ENCODE measurements at places on chromosomes 7 and 10.

- no peak for DNase-seq
Observed at GRCh38 chr7:39516498-39516897, 49.7 kb upstream of the YAE1 start.

- no peak for DNase-seq
Observed at GRCh38 chr7:50142425-50143017, 49.5 kb upstream of the ZPBP start.

DNA sequence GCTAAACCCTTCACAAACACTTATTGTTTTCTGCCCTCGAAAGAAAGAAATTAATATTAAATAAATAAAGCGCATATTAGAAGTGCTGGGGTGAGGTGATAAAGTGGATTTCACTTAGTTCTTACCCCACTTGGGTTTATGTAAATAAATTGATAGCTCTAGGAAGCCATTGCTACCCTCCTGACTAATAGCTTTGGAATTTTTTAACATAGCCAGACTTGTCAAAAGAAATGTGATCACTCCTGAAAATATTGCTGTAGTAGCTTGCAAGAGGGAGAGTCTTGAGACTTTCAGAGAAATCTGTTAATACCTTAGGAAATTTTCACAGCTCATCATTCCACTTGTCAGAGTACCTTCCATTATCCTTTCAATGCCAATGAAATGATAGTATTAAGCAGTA lies 7.6 kb downstream of the ARL5B start:
- no peak for DNase-seq

DNA sequence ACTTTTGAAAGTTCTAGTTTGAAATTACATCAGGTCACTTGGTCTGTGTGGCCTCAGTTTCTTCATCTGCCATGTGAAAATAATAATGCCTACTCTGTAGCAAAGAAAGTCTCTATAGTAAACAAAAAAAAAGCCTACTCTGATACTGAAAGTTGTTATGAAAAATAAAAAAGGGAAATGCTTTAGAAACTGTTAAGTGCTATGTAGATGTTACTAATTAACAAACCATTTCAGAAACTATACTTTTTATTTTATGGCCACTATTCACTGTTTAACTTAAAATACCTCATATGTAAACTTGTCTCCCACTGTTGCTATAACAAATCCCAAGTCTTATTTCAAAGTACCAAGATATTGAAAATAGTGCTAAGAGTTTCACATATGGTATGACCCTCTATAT lies 50.6 kb downstream of the CFTR start:
- no peak for DNase-seq

- DNase-seq: no peak
Observed at GRCh38 chr10:71838264-71839211, 12.5 kb downstream of the PSAP start.

DNA sequence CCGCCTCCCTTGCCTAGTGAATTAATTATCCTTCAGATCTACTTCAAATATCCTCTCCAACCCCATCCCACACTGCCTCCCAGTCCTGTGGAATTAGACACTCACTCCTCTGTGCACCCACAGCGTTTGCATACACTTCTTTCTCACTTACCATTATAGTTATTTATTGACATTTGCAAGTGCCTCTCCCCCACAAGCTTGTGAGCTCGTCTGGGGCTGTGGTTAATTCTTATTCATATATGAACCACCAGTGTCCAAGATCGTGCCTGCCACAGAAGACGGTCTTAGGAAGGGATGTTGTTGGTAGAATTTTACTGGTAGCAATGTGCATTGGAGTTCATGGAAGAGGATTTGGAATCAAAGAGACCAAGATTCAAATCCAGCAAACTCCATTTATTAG lies 68.1 kb upstream of the AOAH start:
- DNase-seq: no peak

- no peak for DNase-seq
Observed at GRCh38 chr10:109778993-109779392, 144.3 kb downstream of the XPNPEP1 start.

- DNase-seq: no peak
Observed at GRCh38 chr7:24129597-24129996, 154.4 kb upstream of the NPY start.

- no peak for DNase-seq
Observed at GRCh38 chr7:24732646-24733413, 24.4 kb downstream of the GSDME start.

- no peak for DNase-seq
Observed at GRCh38 chr10:109934958-109935793, 11.9 kb upstream of the XPNPEP1 start.

DNA sequence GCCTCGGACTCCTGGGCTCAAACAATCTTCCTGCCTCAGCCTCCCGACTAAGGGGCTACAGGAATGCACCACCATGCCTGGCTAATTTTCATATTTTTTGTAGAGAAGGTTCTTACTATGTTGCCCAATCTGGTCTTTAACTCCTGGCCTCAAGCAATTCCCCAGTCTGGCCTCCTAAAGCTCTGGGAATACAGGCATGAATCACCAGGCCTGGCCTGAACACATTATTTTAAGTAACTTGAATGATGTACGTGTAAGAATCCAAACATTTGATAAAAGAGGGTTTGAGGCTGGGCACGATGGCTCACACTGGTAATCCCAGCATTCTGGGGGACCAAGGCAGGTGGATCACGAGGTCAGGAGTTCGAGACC lies 13.0 kb upstream of the BAMBI start:
- DNase-seq: no peak

- DNase-seq: no peak
Observed at GRCh38 chr10:124315591-124316270, 103.0 kb downstream of the OAT start.

DNA sequence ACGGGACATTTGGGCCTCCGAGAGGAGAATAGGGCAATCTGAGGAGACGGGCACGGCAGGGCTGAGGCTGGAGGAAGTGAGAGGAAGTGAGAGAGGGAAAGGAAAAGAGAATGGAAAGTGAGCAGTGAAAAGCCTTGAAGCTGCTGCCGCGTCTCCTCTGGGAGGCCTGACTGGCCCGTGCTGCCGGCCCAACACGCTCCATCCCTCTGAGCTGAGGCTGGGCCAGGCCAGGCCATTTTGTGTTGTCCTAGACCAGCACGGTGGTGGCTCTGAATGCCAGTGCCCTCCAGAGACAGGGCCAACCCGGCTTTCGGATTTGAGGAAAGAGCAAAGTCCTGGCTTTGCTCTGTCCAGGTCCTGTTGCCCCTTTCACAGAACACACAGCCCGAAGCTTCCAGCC lies 361.1 kb upstream of the SHH start:
- no peak for DNase-seq

- no peak for DNase-seq
Observed at GRCh38 chr7:129990403-129991192, 37.8 kb upstream of the UBE2H start.

DNA sequence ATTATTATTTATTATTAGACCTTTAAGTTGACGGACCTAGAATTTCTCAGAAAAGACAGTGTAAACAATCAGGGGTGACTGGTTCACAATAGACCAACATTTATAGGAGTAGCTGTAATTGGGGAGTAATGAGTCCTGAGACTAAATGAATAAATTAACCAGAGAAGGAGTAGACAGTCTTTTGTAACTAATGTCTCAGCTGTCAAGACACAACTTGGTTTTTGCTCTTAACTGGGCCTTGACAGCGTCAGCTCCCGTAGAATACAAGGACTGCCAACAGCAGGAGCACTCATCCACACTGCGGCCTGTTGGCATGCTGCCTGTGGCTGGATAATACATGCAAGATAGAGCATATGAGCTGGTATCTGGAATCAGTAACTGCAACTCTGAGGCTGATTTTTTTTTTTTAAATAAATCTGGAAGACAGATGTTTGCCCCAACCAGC lies 123.9 kb downstream of the CACNA2D1 start:
- DNase-seq: no peak

DNA sequence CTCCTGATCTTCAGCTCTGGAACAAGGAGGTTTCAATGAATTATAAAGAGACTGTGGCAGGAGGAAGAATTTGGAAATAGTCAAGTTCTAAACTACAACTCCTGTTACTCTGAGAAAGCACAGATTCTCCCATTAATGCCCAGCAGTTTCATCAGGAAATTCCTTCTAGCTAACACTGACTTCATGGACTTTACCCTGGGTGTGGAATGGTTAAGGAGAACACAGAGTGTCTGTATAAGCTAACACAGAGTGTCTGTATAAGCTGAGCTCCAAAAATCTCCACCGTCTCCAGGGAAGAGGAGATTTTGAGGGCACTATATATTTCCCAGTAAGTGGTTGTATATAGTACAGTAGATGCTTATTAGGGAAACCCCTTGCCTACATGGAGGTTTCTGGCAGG lies 675.5 kb downstream of the XPNPEP1 start:
- DNase-seq: no peak

- DNase-seq: no peak
Observed at GRCh38 chr10:124003070-124003419, 90.4 kb downstream of the CHST15 start.

DNA sequence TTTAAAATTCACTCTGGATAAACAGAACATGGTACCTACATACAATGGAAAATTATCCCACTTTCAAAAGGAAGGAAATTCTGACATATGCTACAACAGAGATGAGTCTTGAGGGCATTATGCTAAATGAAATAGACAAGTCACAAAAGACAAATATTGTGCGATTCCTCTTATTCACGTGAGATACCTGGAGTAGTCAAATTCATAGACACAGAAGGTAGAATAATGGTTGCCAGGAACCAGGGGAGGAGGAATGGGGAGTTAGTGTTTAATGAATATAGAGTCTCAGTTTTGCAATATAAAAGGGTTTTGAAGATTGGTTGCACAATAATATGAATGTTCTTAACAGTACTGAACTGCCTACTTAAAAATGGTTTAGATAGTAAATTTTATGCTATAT lies 69.8 kb upstream of the WAC start:
- DNase-seq: no peak

DNA sequence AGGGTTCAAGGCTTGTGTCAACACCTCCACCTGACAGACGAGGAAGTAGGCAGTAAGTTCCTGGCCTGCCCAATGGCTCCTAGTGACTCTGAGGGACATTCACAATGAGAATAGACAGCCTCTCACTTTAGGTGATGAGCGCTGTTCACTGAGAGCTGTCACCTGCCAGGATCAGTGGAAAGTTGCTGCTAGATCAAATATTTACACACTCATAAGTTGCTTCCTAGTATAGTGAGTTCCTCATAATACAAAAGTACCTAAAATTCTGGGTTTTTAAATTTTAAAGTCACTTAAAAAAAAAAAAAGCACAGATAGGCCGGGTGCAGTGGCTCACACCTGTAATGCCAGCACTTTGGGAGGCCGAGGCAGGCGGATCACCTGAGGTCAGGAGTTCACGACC lies 320.8 kb downstream of the PRPF18 start:
- no peak for DNase-seq

DNA sequence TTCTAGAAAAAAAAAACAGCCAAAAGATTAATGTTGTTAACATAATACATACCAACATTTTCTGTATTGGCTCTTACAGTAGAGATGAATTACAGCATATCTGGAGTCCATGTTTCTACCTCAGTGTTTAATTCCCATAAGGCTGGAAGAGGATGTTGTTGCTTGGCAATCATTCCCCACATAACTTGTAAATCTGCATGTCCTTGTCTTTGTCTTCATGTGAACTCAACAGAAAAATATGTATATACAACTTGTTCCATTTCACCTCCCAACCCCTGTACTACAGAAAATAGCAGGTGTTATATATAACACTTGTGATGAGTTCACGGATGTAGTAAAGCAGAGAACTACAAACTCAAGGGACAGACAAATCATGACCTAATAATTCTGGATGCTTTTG lies 160.9 kb upstream of the SEMA3C start:
- no peak for DNase-seq

DNA sequence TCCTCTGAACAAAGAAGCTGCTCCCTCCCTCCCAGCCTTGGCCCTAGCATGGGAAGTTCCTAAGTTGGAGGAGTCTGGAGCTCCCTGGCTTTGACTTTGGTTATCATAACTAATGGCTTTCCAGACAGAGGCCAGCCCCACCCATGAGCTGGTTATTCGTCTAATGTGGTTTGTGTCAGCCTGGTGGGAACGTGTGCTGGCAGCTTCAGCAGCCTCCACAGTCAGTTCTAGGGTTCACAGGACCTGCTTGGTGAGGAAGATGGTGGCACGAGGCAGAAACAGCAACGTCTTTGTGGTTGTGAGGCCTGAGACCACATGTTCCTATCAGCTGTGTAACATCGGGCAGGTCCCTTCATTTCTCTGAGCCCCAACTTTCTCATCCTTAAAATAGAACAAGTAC lies 103.1 kb downstream of the PAXIP1 start:
- DNase-seq: no peak

DNA sequence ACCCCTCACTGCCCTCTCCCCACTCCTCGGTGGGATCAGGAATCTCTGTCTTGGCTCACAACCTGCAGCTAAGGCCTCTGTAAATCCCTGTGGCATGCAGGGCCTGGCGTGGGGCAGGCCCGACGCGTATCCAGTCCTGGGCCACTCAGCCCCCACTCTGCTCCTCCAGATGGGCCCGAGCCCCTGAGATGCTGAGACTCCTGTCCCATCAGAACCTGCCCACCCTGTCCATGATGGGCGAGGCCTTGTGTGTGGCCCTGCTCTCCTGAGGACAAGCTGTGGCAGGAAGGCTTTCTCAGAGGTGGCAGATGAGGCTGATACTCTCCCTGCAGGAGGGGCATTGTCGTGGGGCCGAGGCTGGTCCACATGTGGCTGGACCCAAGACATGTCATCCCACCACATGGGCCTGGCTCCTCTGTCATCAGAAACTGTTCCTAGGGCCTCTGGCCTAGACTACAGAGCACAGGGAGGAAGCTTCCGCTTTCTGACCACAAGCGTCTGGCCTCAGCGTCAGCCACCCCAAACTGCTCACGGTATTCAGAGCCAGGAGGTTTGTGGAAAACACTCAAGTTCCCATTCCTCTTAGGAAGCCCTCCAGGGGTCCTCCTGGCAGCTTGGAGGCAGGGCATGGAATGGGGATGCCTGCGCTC lies 6.0 kb downstream of the ALOX5 start:
- DNase-seq: no peak

DNA sequence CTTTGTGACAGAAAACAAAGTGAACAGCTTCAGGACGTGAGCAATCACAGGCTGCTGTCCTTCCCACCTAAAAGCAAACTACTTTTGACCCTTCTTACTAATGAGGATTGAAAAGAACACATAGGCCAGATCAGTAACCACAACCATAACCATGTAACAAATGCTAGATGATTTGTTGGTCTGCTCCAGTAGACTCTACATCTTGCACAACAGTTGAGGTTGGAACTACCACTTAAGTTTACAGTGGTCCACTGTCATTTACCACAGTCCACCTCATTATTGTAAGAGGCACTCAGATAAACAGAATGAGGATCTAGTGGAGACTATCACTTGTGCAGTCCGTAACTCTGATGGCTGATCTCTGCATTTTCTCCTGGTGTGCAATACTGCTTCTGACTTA lies 27.8 kb downstream of the NET1 start:
- no peak for DNase-seq

GRCh38 chr7:23689165-23689564 lies 9.2 kb downstream of the FAM221A start:
- no peak for DNase-seq

DNA sequence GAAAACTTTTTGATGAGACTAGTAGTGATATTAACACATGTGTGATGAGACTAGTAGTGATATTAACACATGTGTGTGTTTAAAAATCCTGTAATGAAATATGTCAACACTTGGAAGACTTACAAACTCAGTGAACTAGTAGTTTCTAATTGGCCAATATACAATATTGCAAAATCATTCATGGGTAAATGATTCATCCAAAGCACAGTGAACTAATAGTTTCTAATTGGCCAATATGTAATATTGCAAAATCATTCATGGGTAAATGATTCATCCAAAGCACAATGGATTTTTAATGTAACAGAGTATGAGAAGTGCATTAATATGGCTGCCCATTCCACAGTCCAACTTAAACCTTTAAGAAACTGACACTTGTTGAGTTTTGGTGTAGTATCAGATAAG lies 77.8 kb downstream of the ATAD1 start:
- no peak for DNase-seq

- DNase-seq: no peak
Observed at GRCh38 chr10:116311706-116312490, 12.3 kb upstream of the CCDC172 start.

Measured in NK-92 treated with Interleukin-12 subunit alpha and Interleukin-12 subunit beta, amount 100 ng/mL, for 24 hours (cell line).